ENCODE measurements at places on chromosomes 2 and 18.

DNA sequence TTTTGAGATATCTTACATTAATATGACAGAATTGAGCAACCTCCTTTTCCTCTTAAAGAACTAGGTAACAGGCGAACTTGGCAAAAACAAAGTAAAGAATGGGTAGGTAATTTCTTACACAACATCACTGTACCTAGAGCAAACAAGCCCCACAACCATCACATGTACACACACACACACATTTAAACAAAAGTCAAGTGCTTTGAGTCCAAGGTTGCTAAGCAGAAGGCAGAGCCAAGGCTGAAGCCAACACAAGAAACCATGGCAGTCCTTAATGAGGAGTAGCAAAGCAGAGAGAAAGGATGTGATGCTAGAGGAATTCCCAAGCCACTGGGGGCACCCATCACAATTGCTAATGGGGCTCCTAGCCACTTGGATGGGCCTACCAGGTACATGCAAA lies 164.1 kb downstream of the PAX3 start:
- no peak for DNase-seq

DNA sequence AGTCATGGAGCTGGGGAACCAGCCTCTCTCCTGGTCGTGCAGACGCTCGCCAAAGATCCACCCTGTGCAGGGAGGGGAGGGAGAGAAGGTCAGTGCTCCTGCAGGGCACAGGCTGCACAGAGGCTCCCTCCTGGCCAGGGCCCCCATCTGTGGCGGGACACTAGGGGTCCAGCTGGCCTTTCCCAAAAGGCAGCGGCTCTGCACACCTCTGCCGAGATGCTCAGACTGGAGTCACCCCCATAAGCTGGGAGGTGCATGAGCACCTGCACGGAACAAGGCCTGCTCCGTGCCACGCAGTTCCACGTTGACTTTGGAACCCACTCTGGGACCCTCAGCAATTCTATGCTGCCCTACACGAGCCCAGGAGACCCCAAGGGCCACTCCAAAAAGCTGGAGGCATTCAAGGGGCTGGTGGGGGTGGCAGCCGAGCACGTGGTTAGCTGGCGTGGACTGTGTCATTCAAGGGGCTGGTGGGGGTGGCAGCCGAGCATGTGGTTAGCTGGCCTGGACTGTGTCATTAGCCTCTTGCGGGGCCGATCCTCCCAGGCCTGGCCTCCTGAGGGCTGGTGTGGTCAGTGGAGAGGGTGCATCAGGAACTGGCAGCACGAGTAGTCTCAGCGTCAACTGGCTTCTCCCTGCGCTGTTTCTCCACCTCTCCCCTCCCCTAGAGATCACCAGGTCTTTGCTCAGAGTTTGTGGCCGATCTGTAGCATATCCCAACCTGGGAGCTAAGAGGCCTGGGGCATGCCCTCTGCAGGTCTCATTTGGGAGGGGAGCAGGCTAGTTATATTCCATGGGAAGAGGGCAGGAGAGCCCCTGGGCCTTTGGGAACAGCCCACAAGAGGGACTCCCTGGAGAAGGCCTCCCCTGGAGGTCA lies 9.8 kb downstream of the SNORC start:
- DNase-seq, result no peak

GRCh38 chr18:77733292-77733903 lies 483.8 kb downstream of the GALR1 start:
- no peak for DNase-seq

DNA sequence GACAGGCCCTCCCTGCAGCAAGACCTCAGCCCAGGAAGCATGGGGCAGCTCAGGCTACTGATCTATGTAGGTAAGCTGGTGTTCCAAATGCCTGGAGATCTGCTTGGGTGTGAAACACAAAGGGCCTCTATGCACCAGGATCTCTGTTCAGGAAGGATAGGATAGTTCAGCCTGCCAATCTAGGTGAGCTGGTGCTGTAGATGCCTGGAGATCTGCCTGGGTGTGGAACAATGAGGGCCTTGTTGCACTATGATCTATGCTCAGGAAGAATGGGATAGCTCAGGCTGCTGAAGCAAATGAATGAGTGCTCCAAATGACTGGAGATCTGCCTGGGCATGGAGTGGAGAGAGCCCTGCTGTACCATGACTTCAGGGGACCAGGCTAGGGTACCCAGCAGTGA lies 48.9 kb upstream of the MYL1 start:
- DNase-seq, result no peak

DNA sequence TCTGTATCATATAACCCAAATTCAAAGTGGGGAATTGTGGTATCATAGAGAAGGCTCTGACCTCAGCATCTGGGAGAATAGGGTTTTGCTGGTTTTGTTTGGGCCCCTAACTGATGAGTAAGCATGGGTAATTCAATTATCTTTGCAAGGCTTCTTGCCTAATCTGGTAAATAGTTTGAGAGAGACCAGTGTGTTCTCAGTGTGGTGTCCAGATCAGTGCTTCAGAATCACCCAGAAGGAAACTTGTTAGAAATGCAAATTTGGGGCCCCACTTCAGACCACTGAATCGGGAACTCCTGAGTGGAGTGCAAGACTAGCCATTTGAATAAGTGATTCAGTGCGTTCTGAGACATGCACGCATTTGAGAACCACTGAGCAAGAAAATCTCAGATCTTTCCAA lies 282.7 kb downstream of the EPHA4 start:
- DNase-seq, result no peak

Data from activated CD4-positive, alpha-beta T cell treated with anti-CD3 and anti-CD28 coated beads, Interleukin-10, Interleukin-2, amounts not matched to agents 100 ng/mL and 50 ng/mL, durations not matched to agents 16 hours and 8 hours (primary cell).